ENCODE measurements at places on chromosomes 13 and 19.

DNA sequence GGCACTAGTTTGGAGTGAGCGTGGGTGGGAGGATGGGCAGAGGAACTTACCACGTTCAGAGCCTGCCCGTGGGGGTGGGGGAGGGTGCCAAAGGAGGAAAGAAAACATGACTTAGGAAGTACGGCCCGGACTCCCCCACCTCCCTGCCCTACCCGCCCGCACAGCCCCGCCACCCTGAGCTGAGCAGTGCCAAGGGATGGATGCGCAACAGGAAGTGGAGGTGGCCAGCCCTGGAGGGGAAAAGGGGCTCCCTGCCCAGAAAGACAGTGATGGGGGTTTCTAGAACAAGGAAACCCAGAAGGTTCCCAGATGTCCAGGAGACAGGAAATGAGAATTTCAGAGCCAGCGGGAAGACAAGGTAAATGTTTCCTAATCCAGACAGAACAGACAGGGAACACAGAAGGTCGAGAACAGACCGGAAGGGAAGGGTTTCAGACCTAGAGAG is 6.3 kb downstream of the TEAD2 start:
- no peak for DNase-seq

DNA sequence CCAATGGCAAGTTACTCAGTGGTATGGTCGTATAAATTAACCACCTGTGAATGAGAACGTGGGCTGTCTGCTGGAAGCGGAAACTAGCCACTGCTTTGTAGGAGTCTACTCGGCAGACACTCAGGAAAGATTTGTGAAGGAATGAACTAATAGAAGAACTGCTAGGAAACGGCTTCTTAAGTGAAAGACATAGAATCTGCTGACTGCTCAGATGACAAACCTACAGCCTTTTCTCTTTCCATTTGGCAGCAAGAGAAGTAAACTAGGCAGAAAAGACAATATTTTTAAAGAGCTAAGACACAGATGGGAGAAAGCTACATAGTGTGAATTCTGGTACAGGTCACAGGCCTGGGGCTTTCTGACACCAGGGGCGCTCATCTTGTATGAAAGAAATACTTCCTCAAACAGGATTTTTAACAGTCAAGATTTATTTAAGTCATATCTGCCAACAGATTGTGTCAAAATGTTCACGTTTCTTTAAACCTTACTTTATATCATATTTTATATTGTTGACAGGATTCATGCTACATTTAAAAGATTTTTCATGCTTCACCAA is 78.4 kb downstream of the MIPEP start:
- peak; percentile 12 for DNase-seq

GRCh38 chr13:36377826-36378468 is 31.8 kb upstream of the SPART start:
- no peak for DNase-seq

DNA sequence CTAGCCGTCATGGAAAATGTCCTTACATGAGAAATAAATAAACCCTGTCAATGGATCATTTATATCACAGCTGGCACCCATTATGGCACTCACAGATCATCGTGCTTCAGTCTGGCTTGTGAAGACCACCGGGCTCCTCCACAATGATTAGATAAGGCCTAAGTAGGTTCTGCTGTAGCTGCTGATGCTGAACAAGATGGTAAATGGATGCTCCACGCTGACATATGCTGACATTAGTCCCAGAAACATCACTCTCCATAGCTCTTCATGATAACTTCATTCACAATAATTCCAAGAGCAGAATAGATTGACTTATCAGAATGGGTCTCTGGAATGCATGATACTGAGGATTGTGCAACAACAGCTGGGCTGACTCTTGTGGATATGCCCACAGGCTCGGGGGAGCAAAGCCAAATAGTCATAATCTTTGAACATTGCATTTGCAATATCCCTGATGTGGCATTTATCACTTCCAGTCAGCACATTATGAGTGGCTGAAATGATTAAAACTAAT is 63.8 kb upstream of the RXFP2 start:
- no peak for DNase-seq

GRCh38 chr13:19726611-19727010 is 56.1 kb downstream of the PSPC1 start:
- no peak for DNase-seq

DNA sequence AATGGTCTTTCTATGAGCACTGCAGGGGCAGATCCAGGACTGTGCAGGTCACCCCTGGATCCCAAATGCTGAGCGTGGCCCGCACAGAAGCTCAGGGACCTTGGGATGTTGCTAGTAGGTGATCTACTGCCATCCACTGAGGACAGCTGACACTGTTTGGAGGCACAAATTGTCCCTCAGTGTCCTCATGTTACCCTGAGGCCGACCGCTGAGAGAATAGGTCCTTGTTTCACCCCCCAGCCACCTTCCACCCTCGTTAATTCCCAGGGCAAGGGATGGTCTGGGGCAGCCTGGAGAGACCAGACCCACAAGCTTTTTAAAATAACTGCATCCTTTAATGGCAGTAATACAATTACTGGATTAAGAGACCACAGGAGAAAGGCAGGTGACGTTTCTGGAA is 15.4 kb upstream of the TMEM160 start:
- DNase-seq = no peak

DNA sequence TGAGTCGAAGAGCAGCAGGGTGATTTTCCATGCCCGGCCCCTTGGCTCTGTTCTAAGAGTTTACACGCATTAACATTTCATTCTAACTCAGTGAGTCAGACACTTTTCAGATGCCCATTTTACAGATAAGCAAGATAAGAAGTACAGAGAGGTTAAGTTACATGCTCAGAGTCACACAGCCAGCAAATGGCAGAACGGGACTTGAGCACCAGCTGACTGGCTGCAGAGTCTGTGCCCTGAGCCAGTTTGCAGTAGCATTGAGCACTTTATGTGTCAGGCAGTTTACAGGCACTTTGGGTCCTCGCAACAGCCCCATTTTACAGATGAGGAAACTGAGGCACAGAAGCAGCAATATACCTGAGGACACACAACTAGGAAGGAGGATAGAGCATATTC is 19.0 kb downstream of the CCDC8 start:
- DNase-seq = no peak

GRCh38 chr19:9627856-9628255 is 6.8 kb upstream of the ZNF561 start:
- DNase-seq = no peak

DNA sequence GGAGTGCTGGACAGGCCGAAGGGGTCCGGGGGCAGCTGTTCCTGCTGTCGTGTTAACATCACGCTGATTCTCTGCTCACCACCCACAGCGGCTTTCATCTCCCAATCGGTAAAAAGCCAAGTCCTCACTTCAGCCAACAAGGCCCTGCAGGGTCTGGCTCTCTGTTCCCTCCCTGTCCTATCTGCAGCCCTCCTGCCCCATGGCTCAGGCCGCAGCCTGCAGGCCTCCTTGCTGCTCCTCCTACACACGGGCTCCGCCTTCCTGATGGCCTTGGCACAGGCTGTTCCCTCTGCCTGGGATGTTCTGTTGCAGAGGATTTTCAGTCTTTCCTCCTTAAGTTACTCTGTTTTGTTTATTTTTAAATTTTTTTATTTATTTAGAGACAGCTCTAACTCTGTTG is 22.2 kb downstream of the FUZ start:
- no peak for DNase-seq

GRCh38 chr13:22198641-22199217 is 527.9 kb downstream of the FGF9 start:
- DNase-seq = no peak

DNA sequence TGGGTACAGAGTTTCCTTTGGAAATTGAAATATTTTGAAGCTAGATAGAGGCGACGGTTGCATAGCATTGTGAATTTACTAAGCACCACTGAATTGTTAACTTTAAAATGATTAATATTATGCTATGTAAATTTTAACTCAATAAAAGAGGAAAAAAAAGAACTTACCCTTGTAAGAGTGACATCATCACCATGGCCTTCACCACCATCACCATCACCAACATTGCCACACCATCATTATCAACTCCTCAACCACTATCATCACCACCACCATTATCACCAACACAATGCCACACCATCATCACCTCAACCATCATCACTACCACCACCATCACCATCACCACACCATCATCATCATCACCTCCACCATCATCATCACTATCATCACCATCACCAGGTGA is 113.9 kb downstream of the TUBA3C start:
- DNase-seq = no peak

DNA sequence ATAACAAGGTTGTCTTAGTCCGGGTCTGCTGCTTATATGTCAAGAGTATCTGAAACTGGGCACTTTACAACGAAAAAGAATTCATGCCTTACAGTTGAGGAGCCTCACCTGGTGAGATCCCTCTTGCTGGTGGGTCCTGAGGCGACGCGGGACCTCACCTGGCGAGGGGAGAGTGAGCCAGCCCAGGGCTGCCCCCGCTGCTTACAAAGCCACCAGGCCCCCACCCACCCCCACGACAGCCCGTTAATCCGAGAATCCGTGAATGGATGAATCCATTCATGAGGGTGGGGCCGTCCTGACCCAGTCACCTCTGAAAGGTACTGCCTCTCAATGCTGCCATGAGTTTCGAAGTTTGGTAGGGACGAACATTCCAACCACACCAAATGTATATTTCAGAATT is 54.0 kb upstream of the F7 start:
- no peak for DNase-seq

DNA sequence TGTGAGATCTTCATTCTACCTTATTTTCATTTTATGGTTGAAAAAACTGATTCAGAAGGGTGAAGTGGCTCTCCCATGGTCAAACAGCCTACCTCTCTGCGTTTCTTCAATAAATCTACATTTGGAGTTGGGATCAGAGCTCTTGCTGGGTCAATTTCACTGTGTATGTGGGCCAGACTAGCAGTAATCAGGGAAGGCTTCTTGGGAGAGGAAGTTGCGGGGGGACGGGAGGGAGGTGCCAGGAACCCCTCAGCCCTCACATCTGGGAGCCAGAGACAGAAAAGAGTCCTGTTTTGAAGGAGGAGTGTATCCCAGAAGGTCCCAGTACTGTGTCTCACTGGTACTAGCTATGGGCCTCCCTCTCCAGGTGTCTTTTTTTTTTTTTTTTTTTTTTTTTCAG is 934 bp downstream of the KXD1 start:
- no peak for DNase-seq

- DNase-seq = no peak
Observed at GRCh38 chr13:106033659-106034058, 501.8 kb downstream of the EFNB2 start.

- no peak for DNase-seq
Observed at GRCh38 chr13:29654843-29655547, 59.5 kb upstream of the SLC7A1 start.

DNA sequence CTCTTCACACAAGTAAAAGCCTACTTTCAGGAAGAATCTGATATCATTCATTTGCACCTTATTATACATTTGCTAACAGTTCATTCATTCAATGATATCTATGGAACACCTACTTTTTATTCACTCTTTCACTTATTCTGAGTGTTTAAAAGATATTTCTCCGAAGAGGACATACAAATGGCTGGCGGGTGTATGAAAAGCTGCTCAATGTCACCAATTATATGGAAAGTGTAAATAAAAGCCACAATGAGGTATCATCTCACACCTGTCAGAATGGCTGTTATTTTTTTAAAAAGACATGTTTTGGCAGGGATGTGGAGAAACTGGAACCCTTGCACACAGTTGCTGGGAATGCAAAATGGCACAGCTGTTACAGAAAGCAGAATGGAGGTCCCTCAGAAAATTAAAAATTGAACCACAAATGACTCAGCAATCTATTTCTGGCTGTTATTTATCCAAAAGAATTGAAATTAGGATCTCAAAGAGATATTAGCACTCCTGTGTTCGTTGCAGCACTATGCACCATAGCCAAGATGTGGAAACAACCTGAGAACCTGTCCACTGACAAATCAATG is 127.6 kb upstream of the IRS2 start:
- no peak for DNase-seq

GRCh38 chr19:31262725-31263191 is 86.5 kb downstream of the TSHZ3 start:
- DNase-seq = no peak

GRCh38 chr19:5050905-5051304 is 82.0 kb downstream of the KDM4B start:
- no peak for DNase-seq

GRCh38 chr13:97228850-97229521 is 6.9 kb downstream of the MBNL2 start:
- no peak for DNase-seq

- DNase-seq = no peak
Observed at GRCh38 chr13:84553227-84553626, 671.0 kb upstream of the SLITRK1 start.

GRCh38 chr19:44765033-44765948 is 12.4 kb upstream of the CBLC start:
- DNase-seq = no peak

DNA sequence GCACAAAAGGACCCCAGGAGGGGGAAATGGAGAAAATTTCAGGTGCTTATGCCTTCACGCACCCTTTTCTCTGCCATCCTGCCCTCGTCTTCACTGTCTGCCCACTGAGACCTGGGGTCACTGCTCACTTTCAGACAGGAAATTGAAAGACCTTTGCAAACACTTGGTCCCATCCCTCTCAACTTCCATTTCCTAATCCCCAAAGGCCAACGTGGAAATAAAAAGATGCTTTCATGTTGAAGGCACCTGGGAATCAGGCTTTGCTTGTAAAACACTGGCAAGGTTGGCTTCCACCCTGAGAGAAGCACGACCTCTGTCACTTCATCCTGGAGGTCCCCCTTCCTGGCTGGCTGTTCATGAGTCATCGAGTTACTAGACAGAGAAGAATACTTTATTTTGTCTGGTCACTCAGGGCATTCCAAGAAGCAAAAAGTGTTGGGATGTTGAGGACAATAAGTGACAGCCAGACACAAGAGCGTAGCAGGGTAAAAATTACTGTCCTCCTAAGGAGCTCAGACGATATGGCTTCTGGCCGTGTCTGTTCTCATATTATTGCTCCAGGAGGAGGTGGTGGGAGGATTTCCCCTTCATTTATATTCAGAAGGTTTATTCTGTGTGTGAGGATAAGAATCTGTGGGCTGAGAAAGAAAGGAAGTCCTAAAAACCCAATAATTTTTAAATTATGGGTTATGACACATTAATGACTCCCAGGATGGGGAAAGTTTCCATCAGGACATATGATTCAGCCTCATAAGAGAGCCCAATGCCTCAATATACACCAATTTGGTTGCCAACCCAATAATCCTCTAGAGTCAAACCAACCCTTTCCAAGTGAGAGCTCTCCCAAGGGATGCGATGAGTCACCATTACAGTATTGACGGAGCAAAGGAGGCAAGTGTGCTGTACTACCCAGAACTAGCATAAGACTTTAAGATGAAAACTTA is 409.0 kb downstream of the COG6 start:
- DNase-seq = no peak

GRCh38 chr13:33139184-33139583 is 123.0 kb downstream of the KL start:
- no peak for DNase-seq

GRCh38 chr13:46519182-46519581 is 33.8 kb upstream of the LRCH1 start:
- no peak for DNase-seq

Measured in CD4-positive, alpha-beta T cell treated with Interferon alpha-2 for 1 hour (primary cell).